ENCODE measurements at places on chromosomes 4 and X.

- DNase-seq, result no peak
These were observed 305.3 kb upstream of the NOCT start for GRCh38 chr4:138710297-138710696.

DNA sequence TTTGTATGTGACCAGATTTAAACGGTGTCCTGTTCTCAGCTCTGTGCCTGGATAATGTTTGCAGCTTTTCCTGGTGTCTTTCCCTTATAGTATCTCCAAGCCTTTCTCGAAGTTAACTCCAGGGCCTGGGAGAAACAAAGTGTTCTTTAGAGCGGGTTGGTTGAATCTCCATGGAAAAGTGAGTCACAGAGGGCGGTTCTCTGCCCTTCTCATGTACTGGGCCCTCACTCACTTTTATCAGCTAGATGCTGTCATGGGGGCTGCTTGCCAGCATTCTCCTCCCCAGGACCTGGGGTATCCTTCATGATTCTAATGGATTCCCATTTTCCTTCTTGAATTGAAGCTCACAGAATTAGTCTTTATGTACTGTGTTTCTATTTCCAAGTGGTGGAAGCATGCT is 46.1 kb upstream of the MAGEC2 start:
- no peak for DNase-seq

GRCh38 chrX:91434351-91435168 is at the start of gene PABPC5:
Gene PABPC5, plus strand, starts transcription at chrX:91434839. Its CDS starts 739 bp downstream, at chrX:91435578.
- DNase-seq, result no peak

DNA sequence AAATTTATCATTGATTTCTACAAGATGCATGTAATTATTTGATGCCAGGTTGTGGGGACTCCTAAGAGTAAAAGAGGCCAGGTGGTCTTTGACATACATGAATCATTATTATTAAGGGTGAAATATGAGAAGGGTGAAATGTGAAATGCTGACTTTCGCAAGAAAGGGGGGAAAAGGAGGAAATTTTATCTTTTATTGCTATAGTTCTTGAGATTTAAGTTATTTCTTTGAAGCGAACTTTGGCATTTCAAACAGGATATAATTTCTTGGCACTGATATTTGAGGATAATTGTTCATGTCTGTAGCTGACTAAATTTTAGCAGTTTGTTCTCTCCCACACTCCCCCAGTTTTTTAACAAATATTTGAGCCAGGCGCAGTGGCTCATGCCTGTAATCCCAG is 80.1 kb downstream of the TMEM131L start:
- no peak for DNase-seq

DNA sequence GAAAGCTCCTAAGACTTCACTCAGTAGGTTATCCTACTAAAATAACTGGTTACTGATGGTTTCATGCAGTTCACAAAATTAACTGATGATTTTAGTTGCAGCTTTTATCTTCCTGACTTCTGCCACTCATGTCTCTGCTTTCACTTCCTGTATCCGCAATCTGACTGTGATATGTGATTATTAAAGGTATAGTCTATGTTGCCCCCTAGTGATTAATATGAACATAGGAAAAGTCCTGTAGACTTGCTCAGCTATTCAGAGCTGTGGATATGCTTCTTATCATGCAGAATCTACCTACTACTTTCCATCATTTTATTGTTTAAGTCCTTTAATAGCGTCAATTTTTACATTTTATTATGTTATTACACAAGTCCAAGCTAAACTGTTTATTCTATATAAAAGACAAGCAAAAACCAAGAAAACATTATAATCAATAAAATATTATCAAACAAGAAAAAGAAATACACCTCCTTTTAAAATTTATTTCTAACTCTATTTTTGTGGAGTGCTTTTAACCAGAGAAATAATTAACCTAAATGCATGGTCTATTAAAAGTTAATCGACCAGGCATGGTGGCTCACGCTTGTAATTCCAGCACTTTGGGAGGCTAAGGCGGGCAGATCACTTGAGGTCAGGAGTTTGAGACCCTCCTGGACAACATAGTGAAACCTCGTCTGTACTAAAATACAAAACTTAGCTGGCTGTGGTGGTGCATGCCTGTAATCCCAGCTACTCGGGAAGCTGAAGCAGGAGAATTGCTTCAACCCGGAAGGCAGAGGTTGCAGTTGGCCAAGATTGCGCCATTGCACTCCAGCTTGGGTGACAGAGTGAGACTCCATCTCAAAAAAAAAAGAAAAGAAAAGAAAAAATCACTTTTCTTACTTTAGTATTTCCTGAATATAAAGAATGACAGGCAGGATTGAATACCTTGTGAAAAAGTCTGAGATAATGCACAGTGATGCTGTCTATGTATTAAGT is 40.4 kb upstream of the TLR2 start:
- peak; percentile 35 for DNase-seq

DNA sequence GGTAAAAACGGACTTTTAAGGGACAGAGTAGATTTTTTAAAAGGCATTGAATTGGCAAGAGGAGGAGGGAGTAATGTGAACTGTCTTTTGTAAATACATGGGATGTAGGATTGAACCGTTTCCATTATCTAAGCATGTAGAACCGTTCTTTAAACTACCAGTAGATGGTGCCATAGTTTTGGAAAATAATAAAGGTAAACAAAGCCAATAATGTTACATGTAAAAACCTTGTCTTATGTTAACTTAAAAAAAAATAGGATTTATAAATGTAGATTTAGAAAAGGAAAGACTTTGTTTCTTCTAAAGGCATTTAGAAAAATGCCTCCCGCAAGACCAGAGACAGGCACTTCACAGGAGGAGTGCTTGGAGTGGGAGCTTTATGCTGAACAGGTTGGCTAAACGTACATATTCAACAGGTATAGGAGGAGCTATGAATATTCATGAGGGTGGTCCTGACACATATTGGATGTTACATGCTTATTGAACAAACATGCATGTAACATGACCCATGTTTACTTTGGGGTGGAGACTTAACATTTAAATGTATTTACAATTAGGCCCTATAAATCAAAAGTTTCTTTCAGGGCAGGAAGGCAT is 45.5 kb upstream of the FAM241A start:
- DNase-seq, result no peak

DNA sequence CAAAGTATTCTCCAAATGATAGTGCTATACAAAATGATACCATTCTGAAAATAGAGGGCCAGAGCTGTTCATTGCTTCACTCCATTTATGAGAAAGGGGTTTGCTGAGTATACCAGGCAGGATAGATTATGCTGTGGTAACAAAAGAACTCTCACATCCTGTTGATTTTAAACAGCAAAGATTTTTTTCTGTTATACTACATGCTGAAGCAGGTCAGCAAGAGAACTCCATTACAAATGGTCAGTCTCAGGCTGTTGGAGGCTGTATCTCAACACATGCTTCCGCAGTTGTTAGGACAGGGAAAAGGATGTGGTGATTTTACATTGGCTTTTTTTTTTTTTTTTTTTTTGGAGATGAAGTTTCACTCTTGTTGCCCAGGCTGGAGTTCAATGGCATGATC is 13.7 kb upstream of the KLHL5 start:
- no peak for DNase-seq

- no peak for DNase-seq
These were observed 33.4 kb downstream of the RUFY3 start for GRCh38 chr4:70754990-70755688.

GRCh38 chrX:78831523-78831922 is 84.0 kb downstream of the LPAR4 start:
- no peak for DNase-seq

DNA sequence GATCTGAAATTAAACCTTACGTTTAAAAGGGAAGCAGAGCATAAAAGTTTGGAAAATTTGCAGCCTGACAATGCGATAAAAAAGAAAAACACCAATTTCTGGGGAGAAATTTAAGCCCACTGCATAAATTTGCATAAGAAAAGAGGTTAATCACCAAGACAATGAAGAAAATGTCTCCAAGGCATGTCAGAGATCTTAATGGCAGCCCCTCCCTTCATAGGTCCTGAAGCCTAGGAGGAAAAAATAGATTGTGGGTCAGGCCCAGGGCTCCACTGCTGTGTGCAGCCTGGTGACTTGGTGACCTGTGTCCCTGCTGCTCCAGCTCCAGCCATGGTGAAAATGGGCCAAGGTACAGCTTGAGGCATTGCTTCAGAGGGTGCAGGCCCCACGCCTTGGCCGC is 264.0 kb upstream of the CT83 start:
- DNase-seq, result no peak

DNA sequence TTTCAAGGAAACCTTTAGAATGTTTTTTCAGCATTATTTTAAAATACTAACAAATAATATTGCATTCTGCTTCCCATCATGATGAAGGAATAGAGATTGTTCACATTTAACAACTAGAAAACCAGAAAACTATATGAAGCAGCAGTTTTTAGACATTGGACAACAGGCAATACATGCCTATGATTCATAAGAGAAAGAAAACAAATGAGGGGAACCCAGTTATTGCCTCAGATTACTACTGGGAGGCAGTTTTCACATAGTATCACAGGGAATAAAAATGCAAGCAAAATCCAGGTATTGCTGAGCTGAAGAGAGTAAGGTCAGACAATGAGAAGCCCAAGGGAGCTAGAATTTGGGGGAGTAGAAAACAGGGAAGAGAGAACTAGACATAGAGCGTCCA is 373.6 kb downstream of the MAPK10 start:
- DNase-seq, result no peak

- no peak for DNase-seq
These were observed 323.6 kb upstream of the F9 start for GRCh38 chrX:139206914-139207313.

GRCh38 chrX:25079020-25079419 is 63.3 kb upstream of the ARX start:
- no peak for DNase-seq

- DNase-seq, result no peak
These were observed 214.5 kb downstream of the KIT start for GRCh38 chr4:54872261-54872660.
